Amygdala (tissue), 56 donors: ENCODE measurements at places on chromosomes 6 and 20.

GRCh38 chr6:68087399-68088133 lies 547.5 kb upstream of the ADGRB3 start:
- no peak for DNase-seq

GRCh38 chr20:24960861-24961260 lies 11.8 kb downstream of the CST7 start:
- no peak for DNase-seq

GRCh38 chr6:105280033-105280432 lies 100.2 kb upstream of the POPDC3 start:
- DNase-seq: no peak

GRCh38 chr6:160986851-160987250 lies 4.7 kb upstream of the MAP3K4 start:
- no peak for DNase-seq

DNA sequence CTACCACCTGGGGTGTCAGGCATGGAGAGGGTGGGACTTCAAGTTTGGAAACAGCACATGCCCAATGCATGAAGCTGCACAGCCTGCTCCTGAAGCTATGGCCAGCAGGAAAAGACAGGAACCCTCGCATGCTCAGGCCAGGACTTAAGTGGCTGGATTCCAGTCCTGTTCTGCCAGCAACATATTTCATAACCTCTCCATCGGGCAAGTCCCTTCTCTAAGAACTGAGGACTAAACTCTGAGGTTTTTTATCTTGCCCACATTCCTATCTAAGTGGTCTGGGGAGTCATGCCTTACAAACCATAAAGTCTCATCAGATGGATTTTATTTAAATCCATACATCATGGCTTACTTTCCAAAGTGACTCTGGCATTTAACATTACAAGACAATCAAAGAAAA lies 27.5 kb upstream of the AGPAT4 start:
- DNase-seq: no peak

GRCh38 chr6:41222513-41222912 lies 5.6 kb upstream of the TREML4 start:
- DNase-seq: no peak

GRCh38 chr20:62266340-62266739 lies 28.0 kb downstream of the OSBPL2 start:
- no peak for DNase-seq

DNA sequence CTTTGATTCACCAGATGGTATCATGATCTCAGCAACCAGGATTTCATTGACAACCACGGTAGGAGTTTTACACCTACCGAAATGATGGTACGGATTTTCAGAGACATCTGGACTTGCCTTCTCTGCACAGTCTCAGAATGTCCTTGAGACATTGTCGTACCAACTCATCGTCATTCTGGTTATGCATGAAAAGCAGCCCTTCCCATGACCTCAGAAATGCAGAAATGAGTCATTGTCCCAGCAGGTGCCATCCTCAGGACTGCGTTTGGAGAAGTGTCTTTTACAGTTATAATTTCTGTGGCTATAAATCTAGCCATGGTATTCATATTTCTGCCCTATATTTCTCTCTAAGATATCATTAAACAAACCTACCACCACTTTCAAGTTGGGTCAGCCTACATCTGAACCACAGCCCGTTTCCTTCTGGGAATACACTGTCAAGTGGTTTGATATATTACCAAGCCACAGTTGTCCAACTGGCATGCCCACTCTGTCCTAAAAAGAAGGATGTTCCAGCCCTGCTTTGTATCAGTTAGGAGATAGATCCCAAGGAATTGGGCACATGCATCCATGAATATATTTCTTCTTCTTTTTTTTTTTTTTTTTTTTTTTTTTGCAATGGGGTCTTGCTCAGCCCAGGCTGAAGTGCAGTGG lies 7.5 kb upstream of the BFSP1 start:
- DNase-seq: no peak

GRCh38 chr6:43269273-43270007 lies 26.2 kb downstream of the TTBK1 start:
- DNase-seq: no peak

DNA sequence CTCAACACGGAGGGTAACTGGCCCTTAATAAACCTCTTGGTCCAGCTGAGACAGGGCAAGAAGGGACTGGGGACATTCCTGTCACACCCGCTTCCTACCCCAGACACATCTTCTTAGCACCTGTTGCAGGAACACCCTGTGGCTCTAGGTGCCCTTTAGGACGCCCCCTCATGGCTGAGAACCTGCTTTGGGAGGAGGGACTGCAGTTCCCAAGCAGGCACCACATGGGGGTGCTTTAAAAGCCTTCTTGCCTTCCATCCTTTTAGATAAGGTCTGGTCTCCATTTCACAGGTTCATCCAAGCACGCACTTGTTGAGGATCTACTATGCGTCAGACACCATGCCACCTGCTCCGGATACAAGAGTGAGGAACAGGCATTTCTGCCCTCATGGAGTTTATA lies 26.6 kb downstream of the NSFL1C start:
- DNase-seq: no peak

DNA sequence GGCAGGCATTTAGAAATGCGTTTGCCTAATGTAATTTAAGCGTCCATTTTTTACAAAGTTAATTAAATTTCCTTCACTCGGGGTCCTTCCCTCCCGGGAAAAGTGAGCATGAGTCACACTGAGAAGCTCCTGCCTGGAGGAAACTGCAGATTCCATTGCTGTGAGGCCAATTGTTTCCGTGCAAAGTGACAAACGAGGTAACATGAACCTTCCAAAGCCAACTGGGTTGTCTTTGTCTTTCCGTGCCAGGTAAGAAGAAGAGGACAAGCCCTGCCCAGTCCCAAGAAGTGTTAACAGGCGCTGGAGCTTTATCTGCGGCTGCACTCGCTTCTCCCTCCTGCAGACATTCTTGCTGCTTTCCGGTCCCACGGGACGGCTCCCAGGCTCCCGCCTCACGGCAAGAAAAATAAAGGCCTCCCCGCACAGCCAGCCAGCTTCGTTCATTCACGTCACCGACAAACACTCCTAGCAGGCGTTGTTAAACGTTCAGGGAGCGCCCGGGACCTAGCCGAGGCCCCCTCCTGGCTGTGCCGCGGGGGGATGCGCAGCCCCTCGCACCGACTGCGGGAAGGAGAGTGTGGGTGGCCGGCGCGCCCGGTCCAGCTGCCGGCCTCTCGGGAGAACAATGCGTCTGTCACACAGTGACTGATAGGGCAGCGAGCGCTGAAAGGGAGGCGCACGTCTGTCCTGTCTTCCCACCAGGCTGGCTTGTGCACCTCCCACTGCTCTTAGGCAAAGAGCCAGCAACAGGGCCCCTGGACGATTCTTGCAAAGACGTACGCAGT lies 61.5 kb upstream of the HDDC2 start:
- DNase-seq: no peak

DNA sequence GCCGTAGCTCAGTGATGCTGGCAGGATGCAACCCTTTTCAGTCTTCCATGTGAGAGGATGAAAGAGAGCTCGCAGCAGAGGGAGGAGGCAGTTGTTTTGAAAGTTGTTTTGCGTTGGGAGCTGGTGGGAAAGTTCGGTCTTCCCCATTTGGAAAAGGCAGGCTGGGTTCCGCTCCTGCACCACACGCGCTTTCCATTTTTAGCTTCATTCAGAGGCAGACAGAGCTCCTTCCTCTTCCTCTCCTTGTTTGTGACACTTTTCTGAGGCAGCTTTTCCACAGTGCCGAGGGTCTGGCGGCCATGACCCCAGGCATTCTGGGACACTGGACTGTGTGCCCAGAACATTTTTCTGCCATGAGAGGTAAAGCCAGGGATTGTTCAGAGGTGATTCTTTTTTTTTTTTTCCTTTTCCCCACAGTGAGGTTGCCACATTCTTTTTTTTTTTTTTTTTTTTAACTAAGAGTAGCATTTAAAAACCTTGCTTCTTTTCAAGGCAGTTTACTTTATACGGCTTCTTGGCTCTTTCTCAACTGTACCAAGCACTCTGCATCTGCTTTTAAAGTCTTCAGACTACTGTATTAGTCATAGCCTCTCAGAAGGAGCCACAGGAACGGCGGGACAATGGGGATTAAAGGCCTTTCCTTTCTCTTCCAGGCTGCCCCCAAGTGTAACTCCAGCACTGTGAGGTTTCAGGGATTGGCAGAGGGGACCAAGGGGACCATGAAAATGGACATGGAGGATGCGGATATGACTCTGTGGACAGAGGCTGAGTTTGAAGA lies 1.6 kb downstream of the PRDM1 start:
- DNase-seq: no peak

DNA sequence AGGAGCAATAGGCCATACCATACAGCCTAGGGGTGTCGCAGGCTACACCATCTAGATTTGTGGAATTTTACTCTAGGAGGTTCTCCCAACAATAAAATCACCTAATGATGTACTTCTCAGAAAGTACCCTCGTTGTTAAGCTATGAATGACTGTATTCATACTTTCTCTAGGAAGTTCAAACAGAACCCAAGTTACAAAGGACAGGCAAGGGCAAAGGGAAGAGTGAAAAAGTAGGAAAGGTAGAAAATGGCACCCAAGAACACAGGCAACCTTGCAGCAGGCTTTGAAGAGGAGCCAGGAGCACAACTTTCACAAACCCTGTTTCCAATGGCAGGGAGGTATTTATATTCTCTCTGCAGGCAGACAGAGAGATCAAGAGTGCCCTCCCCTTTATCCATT lies 67.2 kb downstream of the B4GALT5 start:
- no peak for DNase-seq

- DNase-seq: no peak
These were observed 42.8 kb upstream of the TASP1 start for GRCh38 chr20:13681248-13682125.

GRCh38 chr20:33481431-33481941 lies 8.4 kb upstream of the CBFA2T2 start:
- no peak for DNase-seq

DNA sequence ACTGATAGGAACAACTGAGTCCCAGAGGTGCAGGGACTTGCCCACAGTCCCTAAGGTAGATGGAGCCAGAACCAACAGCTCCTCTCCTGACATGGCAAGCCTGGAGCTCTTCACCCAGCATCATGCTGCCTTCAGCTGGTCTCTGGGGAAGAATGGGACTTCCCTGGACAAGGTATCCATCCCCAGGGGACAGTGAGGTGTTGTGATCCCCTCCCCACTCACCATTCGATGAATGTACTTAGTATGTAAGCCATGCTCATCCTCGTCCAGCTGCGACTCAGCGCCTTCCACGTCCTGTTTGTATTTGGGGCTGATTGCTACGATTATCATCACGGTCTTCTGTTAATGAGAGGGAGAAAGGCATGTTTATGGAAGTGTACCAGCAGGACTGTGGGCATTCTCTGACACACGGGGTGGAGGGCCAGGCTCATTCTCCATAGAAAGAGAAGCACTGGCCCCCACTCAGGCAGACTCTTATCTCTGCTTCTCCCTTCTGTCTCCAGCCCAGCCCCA lies 39.4 kb downstream of the TRAF3IP2 start:
- no peak for DNase-seq

GRCh38 chr6:98463038-98464000 lies 371.1 kb upstream of the POU3F2 start:
- no peak for DNase-seq

- DNase-seq: no peak
These were observed 47.5 kb downstream of the RALGAPA2 start for GRCh38 chr20:20664795-20665589.

DNA sequence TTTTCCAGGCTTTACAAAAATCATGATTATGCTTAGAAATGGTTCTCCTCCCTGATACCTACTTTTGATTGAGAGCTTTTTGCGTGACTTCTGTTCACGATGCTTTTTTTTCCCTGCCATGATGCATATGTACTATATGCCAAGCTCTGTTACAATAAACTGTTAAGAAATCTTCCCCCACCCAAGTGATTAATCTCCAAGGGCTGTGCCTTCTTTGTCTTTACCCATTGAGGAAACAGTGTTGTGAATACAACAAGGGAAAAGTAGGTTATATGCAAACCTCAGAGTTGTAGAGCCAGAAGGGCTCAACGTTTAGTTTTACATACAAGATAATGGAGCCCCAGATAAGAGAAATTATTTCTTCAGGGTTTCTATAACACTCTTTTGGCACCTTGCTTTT lies 34.1 kb upstream of the MYLK2 start:
- DNase-seq: no peak

DNA sequence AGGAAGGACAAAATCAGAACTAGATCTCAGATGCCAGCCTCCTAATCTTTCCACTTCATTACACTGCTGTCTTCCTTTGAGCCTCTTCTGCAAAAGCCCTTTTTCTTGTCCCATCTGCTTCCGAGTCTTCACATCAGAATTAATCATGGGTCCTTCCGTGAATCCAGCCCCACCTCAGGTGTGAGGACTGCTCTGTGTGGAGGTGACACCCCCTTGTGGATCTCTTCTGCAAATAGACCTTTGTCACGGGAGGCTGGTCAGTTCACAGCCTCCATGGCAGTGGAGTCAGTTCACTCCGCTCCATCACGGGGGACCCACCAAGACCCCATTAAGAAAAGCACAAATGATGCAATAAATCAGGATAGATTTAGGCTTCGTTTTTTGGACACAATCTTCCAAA lies 171.1 kb downstream of the ADAT2 start:
- DNase-seq: no peak

GRCh38 chr6:154579046-154579445 lies 68.6 kb upstream of the CNKSR3 start:
- no peak for DNase-seq

GRCh38 chr6:121838842-121839241 lies 403.4 kb downstream of the GJA1 start:
- DNase-seq: no peak

DNA sequence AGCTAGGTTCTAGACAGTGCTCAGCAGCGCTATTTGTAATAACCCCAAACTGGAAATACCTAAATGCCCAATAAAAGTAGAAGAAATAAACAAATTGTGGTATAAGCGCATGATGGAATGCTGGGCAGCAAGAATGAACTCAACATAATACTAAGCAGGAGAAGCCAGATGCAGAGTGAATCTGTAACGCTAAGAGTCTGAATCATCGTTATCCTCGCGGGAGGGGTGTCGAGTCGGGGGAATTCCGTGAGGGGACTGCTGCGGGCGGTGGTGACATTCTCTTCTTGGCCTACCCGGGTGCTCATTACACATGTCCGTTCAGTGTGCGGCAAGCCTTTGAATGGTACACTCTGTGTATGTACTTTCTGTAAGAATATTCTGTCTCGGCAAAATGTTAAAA lies 83.7 kb downstream of the SULF2 start:
- no peak for DNase-seq

- DNase-seq: no peak
These were observed 50.0 kb downstream of the GFOD1 start for GRCh38 chr6:13437218-13437996.

DNA sequence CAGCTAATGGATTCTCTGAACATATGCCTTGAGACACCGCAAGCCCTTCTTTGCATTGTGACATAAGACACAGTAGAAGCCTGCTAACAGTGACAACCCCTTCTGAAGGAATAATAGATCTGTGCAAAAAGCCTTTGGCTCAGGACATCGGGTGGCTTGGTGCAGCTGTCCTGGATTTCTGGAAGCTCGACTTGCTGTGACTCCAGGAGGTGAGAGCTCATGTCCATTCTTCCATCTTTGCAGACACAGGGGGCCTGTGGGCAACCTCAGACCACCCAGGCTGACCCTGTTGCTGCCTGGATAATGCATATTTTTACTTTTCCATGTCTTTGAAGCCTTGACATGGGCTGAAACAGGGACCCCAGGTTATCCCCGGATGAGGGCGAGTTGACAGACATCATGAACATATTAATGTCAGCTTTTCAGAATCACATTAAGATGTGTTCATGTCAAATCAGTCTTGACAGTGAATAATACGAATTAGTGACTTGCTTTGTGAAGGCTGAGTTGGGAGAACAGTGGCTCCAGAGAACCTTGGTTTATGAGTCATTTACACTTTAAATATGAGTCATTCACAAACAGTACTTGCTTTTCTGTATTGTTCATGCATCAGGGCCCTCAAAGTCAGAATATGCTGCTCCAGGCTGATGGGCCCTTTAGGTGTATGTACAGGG lies 66.8 kb upstream of the IYD start:
- no peak for DNase-seq
